ENCODE measurements at places on chromosomes 4 and X.

GRCh38 chrX:10033375-10034007 lies 66.3 kb downstream of the CLDN34 start:
- DNase-seq: no peak

DNA sequence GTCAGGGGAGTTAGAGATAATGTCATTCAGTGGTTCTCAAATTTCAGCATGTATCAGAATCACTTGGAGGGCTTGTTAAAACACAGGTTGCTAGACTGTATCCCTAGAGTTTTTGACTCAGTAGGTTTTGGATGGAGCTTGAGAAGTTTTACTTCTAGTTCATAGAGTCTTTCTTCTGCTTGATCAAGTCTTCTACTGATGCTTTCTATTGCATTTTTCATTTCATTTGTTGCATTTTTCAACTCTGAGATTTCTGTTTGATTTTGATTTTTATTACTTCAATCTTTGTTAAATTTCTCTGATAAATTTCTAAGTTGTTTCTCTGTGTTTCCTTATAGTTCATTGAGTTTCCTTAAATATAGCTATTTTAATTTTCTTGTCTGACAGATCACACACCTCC lies 361.4 kb downstream of the RAPGEF2 start:
- DNase-seq: no peak

GRCh38 chr4:81684352-81684751 lies 212.6 kb upstream of the RASGEF1B start:
- no peak for DNase-seq

DNA sequence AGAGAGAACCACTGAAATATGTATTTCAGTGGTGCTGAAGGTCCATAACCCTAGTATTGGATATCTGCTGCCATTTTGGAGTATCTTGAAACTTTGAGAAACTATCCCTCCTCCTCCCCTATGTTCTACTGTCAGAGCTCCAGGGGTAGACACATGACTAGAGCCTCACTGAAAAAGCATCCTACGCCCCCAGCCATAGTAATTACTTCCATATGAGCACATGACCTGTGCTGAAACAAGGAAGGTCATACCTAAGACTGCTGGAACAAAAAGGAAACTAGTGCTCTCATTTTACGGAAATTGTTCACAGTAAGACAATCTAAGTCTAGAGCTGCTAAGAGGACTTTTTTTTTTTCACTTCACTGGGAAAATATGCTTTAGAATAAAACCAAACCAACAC lies 42.0 kb upstream of the MAPK10 start:
- DNase-seq: no peak

DNA sequence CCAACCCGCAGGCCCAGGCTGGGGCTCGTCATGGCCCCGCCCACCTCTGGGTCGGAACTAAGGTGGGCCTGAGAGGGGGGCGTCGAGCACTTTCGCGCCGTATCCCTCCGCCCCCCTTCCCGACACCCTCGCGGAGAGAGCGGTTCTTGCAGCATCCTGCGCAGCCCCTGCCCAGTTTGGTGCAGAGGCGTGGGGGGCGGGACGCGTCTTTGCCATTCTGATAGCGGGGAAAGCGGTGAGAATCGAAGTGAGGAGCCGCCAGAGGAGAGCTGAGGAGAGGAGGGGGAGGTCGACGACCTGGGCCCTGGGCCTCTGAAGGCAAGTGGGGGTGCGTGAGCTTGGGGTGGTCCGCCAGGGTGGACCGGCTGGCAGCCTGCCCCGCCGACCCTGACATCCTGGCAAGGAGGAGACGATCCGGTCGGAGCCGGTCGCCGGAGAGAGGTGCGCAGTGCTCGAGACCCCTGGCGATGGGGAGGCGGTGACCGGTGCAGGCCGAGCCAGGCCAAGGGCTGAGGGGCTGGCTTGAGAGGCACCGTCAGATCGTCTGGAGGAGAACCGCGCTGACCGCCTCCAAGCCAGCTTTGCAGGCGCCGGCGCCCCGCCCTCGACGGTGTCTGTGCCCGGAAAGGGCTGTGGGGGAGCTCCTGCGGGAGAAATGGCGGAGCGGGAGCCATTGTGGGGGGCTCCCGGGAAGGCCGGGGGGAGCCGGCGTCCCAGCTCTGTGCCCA lies 25.5 kb downstream of the GPRASP3 start:
- DNase-seq: no peak

GRCh38 chr4:170399581-170400293 lies 310.0 kb upstream of the AADAT start:
- DNase-seq: no peak

DNA sequence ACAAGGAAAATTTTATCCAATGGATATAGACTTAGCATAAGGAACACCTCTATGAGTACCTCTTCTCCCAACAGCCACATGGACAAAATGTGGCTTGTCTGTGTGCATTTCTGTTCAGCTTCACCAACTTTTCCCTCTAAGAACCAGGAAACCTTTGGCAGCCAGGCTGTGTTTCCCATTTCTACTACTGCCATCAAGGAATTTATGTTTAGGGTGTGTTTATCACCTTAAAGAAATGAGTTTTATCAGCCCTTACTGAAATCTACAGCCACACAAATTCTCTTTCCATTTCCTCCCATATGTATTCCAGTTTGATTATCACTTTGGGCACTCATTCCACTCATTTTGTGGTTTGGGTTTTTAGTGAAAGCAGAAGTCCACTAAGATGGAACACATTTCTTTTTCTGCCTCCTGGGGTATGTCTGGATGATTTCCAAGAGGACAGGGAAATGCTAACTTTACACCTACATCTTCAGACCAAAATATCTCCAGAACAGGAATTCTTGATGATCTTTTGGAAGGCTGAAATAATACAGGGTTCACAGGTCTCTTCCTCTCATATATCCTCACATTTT lies 82.6 kb upstream of the MAOA start:
- no peak for DNase-seq

GRCh38 chrX:48714573-48714972 lies 18.0 kb downstream of the SUV39H1 start:
- no peak for DNase-seq

DNA sequence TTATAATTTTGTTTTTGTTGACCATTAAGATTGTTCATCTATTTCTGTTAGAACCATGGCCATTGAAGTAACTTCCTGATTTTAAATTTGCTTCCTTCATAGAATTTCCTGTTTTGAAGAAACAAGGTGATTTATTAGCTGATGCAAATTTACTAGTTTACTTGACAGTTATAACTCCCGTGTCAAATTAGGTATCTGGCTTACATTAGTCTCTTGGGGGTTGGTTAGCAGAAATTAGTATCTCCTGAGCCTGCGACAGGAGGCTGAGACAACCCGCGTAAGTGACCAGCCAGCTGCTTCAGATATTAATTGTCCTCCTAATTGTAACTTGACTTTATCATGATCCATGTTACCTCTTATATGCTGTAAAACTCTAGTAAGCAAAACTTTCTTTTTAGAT lies 154.3 kb downstream of the CFAP299 start:
- DNase-seq: no peak

GRCh38 chr4:7655511-7656243 lies 220.9 kb upstream of the PSAPL1 start:
- DNase-seq: no peak

DNA sequence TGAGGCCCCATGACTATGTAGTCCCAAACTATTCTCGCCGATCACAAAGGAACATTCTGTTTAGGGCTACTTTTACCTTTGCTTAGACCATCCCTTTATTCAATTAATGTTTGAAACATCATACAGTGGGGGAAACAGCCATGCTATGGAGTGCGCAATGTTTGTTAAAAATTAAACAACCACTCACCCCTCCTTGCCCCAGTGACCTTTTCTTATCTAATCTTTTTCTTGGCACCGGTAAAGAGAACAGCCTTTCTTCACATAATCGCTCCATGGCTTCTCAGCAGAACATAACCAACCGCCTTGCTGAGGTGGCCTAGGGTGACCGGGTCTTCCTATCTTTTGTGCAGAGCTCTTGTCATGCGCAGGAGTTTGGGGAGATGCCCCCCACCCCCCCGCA lies 152.6 kb downstream of the VCX3A start:
- DNase-seq: no peak

Data from stimulated activated CD8-positive, alpha-beta memory T cell treated with anti-CD3 and anti-CD28 coated beads, Interleukin-4, amount 100 ng/mL, for 4 hours (primary cell).